ENCODE measurements at places on chromosomes 12 and 14.
A peak's percentile ranks its signal among the peaks of the same experiment; 100 is the strongest.

- peak; percentile 74 for DNase-seq
Measured at GRCh38 chr12:64824500-64825142, at the start of gene TBC1D30. TBC1D30 (plus strand) TSS chr12:64824647; CDS start chr12:64824880, 233 bp downstream.

- peak; percentile 92 for DNase-seq
Measured at GRCh38 chr12:3204730-3205531, 127.8 kb downstream of the TSPAN9 start.

DNA sequence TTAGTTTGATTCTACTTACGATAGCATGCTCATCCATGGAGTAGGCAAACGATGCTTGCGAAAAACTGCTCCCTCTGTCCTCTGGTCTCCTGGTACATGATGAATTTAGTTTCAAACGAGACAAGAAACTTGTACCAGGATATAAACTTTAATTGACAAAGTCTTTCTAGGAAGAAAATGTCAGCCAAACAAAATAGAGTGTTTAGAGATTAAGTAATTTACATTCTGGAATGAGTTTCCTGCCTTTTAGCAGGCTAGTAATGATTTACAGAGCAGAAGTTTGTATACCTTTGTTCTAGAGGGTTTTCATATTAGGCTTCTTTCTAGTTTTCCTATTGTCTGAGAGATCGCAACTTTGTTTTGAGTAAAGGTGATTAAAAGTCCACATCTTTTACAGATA lies 206.9 kb downstream of the RPL10L start:
- DNase-seq = no peak

DNA sequence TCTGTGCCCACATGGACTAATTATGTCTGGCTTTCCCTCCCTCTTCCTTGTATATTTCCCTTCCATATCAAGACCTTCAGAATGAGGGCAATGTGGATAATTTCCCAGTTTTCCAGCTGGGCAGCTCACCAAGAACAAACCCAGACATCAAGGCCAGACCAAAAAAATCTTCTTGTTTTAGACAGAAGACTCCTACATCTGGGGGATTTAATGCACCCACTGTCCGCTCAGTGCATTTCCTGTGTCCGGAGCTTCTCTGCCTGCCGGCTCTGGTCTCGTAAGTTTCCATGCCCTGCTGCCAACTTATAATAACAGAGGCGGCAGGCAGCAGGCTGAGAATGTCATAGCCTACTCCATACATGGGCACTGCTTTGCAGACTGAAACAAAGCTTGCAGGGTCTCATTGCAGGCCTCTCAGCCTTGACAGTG lies 207.2 kb upstream of the BCL2L14 start:
- no peak for DNase-seq

DNA sequence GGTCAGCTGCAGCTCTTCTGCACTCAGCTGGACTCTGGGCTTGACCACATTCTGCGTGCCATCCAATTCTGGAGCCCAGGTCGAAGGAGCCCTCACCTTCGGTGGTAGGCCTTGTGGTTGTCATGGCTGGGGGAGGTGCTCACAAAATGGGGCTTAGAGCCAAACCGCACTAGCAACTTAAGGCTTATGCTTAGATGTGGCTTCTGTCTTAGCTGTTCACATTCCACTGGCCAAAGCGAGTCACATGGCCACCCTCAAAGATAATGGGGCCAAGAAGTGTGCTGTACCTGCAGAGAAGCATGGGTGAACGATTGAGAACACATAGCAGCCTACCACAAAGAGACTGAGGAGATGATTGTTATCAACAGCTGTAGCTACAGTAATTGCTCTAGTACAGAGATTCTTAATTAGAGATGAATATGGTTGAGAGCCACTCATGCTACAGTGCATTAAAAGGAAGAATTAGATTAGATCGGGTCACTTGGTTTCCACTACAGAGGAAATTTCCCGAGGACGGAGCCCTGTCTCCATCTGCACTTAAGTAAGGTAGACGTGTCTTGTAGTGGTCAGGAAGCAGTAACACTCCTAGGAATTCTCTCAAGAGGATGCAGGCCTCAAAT lies 334.6 kb upstream of the FKBP4 start:
- no peak for DNase-seq

DNA sequence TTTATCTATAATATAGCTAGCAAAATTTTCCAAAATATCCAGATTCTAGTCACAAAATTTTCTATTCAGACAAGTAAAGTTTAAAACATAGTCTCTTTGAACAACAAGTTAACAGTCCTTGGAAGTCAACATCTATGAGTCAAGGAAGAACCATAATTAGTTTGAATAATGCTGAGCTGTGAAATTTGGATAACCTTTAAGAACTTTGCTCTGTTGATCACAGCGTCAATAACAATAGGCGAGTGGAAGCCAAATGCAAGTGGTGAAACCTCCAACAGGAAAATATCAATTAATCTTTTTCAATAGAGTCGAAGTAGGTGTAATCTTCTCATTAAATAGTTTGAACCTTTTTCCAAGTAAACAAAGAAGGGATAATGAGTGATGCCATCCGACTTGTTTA lies 466.6 kb downstream of the FOXG1 start:
- DNase-seq = no peak

- peak; percentile 90 for DNase-seq
Measured at GRCh38 chr12:92146497-92147224, 1.0 kb upstream of the BTG1 start.

DNA sequence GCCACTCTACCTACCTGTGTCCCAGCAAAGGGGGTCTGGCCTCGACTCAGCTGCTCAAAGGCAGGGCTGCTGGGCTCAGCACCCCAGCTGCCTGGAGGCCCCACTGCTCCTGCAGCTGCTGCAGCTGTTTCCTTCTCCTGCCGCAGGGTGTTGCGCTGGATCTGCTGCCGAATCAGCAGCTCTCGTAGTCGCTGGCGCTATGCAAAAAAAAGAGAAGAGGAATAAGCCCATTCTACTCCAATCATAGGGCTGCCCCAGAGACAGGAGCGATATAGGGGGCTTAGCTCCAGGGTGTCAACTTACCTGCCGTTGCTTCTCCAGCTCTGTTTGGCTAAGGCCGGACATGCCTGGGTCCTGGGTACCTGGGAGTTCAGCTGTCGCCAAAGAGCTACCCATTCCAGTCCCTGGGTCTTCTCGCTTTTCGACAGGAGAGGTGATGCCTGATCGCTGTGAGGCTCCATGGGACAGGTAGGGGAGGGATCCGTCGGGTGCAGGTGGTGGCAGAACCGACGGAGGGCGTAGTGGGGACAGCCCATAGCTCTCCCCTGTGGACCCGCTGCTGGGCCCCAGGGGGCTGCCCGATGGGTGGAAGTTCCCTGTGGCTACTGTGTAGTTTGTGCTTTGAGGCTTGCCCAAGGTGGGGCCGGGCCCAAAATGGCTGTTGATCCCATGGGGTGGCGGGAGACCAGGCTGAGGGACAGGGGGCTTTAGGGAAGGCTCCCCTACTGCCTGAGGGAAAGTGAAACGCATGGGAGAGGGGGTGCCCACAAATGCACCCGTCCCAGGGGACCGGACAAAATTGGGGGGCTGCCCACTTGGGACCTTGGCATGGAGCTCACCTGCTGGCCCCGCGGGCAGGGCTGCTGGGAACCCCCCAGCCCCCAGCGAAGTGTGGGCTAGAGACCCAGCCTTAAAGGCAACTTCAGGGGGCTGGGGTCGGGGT lies 20.9 kb downstream of the KMT2D start:
- no peak for DNase-seq

DNA sequence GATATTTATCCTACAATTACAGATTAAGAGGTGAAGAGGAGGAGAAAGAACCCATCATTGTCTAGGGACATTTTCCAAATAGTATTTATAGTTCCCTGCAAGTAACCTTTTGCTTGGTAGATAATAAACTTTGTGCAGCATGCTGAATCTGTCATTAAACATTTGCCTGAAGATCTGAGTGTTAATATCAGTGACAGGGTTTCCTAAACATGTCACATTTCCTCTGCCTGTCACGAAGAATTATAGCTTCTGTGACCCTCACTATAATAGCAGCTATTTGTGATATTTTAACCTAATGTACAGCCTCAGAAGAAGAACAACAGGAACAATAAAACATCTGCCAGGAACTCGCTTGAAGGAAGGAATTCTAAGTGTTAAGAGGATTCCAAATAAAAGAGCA lies 350.3 kb downstream of the GXYLT1 start:
- DNase-seq = no peak

- DNase-seq = peak; percentile 94
Measured at GRCh38 chr14:51211149-51211548, 28.9 kb upstream of the TMX1 start.

DNA sequence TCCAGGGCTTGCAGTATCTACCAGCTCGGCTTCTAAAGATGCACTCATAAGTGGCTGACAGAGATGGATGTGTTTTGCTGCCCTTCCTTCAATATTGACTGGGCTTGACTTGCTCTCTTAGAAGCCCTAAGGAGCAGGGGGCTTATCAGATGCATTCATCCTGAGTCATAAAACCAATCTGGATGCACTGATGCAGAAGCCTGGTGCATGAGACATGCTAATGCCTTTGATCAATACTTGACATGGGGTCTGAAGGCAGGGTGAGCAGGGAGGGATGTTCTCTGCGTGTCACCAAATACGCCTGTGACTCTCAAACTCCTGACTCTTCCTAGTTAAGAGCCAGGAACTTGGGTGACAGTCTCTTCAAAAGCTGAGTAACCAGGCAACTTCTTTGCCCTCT lies 77.8 kb upstream of the HSPB8 start:
- no peak for DNase-seq

GRCh38 chr12:32273712-32274111 lies 125.6 kb upstream of the FGD4 start:
- DNase-seq = no peak

Measured in NCI-H2171 treated with DMSO at 0.1 percent for 48 hours (cell line).